ENCODE measurements at places on chromosomes 1 and 21.

- DNase-seq: no peak
Observed at GRCh38 chr1:232059726-232060374, 433.3 kb downstream of the DISC1 start.

DNA sequence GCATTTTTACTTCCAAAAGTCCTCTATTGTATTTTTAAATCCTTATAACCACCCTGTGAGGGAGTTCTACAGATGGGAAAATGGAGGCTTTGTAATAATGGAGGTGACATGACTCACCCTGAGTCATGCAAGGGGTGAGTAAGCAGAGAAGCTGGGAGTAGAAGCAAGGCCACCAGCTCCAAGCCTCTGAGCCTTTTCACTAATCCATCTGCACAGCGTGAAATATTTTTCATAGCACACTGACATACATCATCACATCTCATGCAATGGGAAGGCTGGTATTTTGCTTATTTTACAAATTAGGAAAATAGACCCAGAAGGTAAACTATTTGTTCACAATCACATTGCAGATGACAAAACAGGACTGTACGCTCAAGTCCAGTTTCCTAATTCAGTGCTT lies 96.9 kb downstream of the KCNH1 start:
- no peak for DNase-seq

DNA sequence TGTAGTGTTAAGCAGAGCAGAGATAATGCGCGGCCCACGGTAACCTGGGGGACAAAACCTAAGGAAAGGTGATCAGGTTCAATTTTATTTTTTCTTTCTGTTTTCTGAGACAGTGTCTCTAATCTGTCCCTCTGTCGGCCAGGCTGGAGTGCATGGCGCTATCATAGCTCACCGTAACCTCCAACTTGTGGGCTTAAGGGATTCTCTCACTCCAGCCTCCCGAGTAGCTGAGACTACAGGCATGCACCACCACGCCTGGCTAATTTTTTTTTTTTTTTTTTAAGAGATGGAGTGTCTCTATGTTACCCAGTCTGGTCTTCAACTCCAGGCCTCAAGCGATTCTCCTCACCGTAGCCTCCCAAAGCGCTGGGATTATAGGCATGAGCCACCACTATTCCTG lies 724 bp upstream of the ANKRD35 start:
- no peak for DNase-seq

DNA sequence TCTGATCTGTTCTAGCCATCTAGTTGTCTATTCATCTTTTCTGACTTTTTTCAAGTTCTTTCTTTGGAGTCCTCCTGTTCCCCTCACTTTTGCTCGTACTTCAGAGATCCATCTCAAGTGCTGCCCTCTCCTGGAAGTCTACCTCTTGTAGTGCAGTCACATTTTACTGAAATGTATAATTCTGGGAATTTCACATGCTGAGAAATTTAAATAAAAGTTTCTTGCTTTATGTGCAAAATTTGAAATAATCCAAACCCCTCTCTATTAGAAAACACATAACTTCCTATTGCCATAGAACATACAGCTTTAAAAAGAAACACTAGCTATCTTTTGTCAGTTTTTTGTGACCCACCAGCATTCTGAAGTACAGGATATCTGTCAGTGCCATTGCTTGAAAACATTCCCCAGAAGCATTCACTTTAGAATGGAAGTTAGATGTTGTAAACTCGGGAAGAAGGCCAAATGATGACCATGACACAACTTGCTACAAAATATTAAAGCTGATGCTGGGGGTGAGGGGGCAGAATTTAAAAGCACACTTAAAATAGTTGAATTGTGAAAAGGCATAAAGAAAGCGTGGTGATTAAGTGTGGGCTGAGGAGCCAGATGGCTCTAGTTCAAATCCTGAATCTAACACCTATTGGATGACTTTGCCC lies 22.0 kb downstream of the RLF start:
- DNase-seq: peak; percentile 3

- DNase-seq: no peak
Observed at GRCh38 chr1:55129194-55129728, 85.9 kb downstream of the USP24 start.

DNA sequence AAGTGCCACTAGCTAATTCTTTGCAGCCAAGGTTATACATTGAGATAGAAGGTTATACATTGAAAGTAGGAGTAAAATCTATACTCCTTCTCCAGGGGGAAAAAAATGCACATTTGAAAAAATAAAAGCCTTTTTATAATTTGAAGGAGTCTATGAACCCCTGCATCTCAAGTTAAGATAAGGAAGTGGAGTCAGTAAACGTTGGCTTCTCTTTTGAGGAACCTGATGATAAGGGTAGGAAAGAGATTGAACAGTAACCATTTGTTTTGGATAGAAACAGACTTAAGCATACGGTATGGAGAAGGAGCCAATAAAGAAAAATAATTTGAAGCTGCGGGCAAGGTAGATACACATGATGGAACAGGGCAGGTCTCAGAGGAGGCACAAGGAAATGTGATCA lies 64.1 kb downstream of the RPAP2 start:
- no peak for DNase-seq

- DNase-seq: no peak
Observed at GRCh38 chr1:36572906-36573305, 90.2 kb upstream of the CSF3R start.

DNA sequence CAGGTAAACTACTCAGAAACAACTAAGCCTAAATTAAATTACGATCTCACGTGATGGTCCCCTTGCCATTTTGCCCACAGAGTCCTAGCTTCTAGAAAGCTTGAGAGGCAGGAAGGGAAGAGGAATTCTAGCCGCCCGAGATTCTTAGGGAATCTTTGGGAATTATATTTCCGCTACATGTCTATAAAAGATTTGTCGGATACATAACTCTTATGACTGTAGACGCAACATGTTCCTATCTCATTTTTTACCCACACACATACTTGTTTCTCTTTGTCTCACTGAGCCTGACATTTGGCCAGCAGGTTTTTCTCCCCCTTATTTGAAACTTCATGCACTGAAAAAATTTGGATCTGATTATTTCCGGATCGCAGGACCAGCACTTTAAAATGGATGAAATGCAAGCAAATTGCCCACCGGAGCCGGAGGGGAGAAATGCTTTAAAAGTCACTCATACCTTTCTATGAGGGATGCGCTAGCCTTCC lies 5.5 kb downstream of the GLIS1 start:
- no peak for DNase-seq

DNA sequence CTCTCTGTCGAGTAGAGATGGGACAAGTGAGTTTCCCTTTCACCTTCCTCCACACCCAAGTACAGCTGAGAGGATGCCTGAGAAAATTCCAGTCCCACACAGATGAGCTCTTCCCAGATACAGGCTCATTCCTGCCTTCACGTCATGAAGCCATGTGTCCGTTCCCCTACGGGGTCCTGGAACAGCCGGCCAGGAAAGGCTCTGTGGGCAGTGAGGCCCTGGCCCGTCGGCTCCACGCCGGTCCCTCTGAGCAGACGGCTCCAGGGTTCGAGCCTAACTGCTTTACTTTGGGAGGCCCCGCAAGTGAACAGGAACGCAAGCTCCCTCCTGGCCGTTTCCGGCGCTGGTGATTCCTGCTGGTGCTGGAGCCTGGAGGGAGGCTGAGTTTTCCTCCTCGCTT lies 57.2 kb upstream of the ARHGEF16 start:
- DNase-seq: no peak

DNA sequence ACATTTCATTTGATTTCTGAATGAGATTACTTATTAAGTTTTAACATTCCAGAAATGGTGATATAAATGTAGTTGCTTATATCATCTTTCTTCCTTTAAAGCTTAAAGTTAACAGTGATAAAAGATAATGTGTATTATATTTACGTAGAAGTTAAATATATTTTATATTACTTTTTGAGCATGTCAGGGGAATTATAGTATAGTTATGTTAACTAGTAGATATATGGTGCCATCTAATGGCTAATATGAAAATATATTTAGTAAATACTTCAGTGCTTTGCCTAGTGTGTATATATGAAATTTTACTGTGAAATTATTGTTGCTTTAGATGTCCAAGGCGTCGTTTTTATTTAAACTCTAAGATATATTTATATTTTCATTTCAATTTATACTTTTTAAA lies 51.5 kb downstream of the SYT14 start:
- no peak for DNase-seq

- no peak for DNase-seq
Observed at GRCh38 chr1:115827452-115828044, 13.4 kb downstream of the NHLH2 start.

- DNase-seq: no peak
Observed at GRCh38 chr1:219412772-219413171, 200.1 kb downstream of the ZC3H11B start.

DNA sequence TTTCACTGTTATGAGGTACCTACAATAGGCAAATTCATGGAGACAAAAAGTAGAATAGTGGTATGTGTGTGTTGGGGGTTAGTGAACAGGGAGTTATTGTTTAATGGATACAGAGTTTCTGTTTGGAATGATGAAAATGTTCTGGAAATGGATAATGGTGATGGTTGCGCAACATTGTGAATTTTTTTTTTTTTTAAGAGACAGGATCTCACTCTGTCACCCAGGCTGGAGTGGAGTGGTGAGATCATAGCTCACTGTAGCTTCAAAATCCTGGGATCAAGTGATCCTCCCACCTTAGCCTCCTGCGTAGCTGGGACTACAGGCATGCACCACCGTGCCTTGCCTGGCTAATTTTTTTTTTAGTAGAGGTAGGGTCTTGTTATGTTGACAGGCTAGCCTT lies 34.5 kb upstream of the TRABD2B start:
- no peak for DNase-seq

DNA sequence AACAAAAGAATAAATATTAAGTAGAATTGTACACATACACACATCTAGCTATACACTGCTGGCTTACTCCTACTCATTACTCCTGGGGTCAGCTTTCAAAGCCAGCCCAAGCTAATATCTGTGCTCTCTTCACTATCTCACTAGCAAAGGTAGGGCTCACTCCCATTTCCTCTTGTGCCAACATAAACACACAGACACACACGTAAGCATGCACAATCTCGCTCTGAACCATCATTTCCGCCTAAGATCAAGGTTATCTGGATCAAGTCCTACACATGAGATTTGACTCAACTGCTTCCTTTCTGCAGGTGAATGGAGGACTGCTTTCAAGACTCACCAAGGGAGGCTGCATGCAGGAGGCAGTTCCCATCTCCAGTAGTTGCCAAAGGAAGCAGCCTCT lies 28.8 kb upstream of the MTMR11 start:
- no peak for DNase-seq

GRCh38 chr1:86778569-86779239 lies 74.3 kb downstream of the SH3GLB1 start:
- no peak for DNase-seq

DNA sequence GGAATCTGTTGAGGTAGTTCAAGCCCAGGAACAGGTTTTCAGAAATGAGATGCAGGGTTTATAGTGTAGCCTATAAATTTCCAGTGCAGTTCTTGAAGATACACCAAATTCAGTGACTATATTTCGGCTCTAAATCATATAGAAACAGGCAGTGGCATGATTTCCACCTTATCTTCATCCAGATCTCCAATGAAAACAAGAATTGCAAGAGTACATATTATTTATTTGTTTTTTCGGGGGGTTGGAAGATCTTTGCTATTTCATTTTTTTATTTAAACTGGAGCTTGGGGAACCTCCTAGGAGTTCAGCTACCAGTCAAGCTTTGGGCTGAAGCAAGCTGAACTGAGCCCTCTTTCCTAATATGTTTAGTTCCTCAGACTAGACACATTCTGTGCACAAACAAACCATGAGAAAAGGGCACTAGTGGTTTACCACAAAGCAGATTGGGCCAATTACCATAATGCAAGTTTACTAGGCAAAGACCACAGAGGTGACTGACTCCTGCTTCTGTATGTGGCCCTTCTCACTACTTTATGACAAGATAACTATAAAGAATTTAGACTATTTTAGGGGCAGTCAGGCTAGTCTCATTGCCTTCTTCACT lies 68.5 kb downstream of the RGS2 start:
- DNase-seq: no peak

- no peak for DNase-seq
Observed at GRCh38 chr1:213057264-213058059, 6.4 kb downstream of the RPS6KC1 start.

- DNase-seq: no peak
Observed at GRCh38 chr1:147804942-147805723, 44.7 kb upstream of the GJA5 start.

- DNase-seq: no peak
Observed at GRCh38 chr1:99240621-99241020, 23.7 kb upstream of the PLPPR4 start.

- DNase-seq: no peak
Observed at GRCh38 chr1:55747408-55747841, 532.3 kb upstream of the USP24 start.

GRCh38 chr1:18160290-18160942 lies 52.8 kb downstream of the IGSF21 start:
- DNase-seq: no peak

- DNase-seq: no peak
Observed at GRCh38 chr1:236338096-236338495, 56.0 kb upstream of the EDARADD start.

- DNase-seq: no peak
Observed at GRCh38 chr21:45834821-45835293, 146.7 kb upstream of the COL6A1 start.

- no peak for DNase-seq
Observed at GRCh38 chr1:103058391-103058790, 49.9 kb downstream of the COL11A1 start.

GRCh38 chr1:29540801-29541357 lies 304.6 kb downstream of the PTPRU start:
- DNase-seq: no peak

GRCh38 chr1:34774957-34775356 lies 6.1 kb upstream of the GJB3 start:
- DNase-seq: no peak

DNA sequence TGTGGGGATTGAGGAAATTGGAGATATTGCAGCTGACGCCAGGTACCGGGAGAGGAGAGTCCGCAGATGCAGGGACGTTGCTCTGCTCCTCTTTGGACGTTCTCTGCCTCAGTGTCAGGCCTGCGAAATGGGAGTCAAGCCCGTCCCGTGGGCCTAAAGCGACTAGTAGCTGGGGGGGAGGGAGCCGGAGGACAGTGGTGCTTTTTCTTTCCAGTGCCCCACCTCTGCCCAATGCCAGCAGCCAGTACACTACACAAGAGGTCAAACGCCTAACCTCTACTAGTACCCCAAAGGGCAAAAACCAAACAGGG lies 413.6 kb upstream of the ESRRG start:
- no peak for DNase-seq

DNA sequence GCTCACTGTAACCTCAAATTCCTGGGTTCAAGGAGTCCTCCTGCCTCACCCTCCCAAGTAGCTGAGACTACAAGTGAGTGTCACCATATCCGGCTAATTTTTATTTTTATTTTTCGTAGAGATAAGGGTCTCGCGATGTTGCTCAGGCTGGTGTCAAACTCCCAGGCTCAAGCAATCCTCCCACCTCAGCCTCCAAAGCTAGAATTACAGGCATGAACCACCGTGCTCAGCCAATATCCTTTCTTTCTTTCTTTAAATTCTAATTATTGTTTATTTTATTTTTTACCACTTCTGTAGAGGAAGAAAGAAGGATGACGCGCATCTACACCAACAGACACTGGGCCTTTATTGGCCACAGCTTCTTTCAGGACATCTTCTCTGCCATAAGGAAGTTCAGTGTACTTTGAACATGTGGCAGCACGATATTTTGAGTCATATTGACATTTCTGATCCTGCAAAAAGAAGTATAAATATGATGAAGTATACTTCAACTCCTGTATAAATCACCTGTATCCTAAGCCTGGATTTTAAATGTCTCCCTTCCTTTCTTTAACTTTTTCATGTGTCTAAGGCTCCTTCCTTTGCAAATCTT lies 15.8 kb downstream of the CTSS start:
- no peak for DNase-seq

- DNase-seq: no peak
Observed at GRCh38 chr1:215140135-215140534, 57.6 kb downstream of the KCNK2 start.

GRCh38 chr1:1760345-1760650 lies 18.0 kb downstream of the NADK start:
- no peak for DNase-seq

Measured in CD4-positive, alpha-beta T cell treated with Interleukin-6 at 100 ng/mL for 8 hours (primary cell).